ENCODE measurements at places on chromosomes 12 and 14.

DNA sequence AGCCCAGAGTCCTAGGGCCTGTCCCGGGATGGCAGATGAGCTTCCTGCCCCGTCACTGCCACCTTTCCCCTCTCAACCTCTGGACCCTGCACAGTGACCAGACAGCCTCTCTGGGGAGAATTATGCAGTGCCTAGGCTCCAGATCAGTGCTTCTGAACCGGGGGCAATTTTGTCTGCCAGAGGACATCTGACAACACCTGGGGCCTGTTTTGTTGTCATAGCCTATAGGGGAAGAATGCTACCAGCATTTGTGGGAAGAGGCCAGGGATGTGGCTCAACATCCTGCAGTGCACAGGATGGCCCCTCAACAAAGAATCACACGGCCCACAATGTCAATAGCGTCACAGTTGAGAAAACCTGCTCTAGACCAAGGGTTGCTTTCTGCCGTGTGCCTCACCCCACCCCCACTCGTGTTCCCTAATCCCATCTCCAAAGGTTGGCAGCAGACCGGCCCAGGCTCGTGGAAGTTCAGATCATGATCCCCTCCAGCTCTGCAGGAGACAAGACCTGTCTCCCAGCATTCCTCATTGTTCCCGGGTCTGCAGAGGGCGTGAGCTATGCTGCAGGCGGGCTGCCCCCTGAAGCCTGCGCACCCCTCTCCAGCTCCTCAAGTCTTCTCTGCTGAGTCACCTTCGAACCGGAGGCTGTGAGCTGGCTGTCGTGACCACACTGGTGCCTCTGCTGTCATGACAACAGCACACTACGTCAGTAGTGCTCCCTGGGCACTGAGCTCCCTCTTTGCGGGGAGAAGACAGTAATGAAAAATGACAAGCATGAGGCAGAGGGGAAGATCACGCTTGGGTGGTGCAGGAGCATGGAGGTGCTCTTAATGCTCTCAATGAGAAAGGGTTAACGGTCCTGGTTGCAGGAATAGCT lies 2.0 kb upstream of the GAPDH start:
- no peak for DNase-seq

- DNase-seq: no peak
These were observed 466.9 kb downstream of the BCAT1 start for GRCh38 chr12:24482044-24482443.

GRCh38 chr14:104524726-104525125 lies 54.8 kb upstream of the C14orf180 start:
- no peak for DNase-seq

DNA sequence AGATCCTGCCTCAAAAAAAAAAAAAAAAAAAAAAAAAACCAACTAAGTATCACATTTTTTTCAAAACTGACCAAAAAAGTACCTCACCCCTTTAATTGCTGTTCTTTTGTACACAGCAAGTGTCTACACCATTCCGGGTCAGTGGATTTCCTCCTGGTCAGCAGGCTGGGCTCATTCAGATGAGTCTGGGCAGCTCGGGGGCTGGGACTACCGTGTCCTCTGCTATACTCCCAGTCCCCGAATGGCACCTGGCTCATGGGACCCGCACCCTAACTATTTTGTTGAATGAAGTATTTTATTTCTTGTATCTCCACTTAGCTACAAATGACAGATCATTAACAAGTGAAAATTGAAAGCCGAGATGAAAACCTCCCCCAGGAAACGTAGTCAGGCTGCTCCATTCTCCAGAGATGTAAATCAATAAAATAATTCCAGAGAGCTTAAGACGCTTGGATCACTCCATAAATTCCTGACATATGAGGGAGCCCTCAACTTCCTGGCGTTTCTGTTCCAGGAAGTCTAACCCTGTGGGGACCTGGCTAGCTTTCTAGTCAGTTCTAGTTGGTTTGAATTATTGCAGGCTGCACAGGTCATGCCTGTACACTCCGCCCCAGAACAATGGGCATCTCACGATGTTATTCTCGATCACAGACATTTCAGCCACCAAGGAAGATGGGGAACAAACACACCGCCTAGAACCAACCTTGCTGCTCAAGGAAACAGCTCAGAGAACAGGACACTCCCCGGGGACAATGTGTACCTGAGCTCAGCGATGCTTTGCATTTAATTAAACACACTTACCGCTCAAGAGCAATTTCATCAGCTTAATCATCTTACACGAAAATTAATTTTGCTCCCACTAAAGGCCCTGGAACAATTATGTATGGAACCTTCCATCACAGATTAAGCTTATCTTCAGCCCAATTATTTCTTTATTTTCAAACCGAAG lies 76.3 kb downstream of the RIMBP2 start:
- peak; percentile 66 for DNase-seq

- no peak for DNase-seq
These were observed 4.6 kb downstream of the IFI27L2 start for GRCh38 chr14:94124582-94125377.

- DNase-seq: no peak
These were observed 9.1 kb downstream of the VWF start for GRCh38 chr12:6115389-6115788.

DNA sequence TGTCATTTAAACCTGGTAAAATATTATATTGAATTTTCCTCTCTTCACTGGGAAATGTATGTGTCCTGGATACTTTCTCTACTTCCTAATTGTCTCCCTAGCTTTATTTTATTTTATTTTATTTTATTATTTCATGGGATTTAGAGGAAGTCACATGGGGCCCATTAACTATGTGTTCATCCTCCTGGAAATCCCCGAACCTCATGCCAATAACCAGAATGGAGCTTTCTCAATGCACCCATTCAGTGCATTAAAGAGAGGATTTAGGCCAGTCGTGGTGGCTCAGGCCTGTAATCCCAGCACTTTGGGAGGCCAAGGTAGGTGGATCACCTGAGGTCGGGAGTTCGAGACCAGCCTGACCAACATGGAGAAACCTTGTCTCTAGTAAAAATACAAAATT lies 1.3 kb upstream of the RPGRIP1 start:
- DNase-seq: no peak

- DNase-seq: no peak
These were observed 189.5 kb downstream of the TTC8 start for GRCh38 chr14:89013698-89014568.

- DNase-seq: no peak
These were observed 84.1 kb upstream of the OVCH1 start for GRCh38 chr12:29581631-29582030.

- DNase-seq: no peak
These were observed 9.3 kb upstream of the ITGA5 start for GRCh38 chr12:54428050-54429013.

DNA sequence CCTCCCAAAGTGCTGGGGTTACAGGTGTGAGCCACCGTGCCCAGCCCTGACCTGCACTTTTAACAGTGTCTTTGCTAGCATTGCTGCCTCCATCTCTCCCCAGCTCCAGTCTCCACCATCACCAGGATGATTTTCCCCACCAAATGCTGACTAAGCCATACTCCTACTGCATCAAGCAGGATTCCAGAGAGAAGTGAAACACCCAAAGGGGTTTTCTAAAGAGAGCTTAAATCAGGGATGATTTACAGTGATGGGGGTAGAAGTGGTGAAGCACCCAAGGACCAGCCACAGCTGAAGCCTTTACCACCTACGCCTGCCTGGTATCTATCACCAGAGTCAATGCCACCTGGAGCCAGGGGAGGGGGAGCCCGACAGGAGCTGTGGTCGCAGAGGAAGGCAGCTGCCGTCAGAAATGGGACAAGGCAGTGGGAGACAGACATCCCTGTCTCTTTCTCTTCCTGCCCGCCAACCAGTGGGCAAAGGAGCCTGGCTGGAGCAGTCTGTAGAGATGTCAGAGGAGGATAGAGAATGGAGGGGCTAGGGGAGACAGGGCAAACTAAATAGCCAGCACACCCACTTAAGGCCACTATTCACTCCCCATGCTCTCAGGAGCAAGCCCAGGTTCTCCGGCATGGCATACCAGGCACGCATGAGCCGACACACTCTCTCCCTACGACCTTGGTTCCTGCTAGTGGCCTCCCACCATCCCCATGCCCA lies 22.4 kb upstream of the CD9 start:
- DNase-seq: no peak

DNA sequence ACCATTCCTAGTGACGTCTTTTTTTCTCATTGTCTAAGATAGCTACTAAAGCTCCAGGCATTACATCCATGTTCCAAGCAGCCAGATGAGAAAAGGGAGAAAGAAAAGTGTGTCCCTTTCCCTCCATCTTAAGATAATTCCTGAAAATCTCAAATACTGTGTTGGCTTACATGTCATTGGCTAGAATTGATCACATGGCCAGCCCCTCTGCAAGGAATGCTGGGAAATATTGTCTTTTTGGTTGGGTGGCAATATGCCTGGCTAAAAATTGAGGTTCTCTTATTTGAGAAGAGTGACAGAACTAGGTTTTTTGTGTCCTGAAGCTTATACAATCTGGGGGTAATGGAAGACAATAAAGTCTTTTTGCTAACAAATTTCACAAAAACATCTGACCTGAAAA lies 264.3 kb downstream of the RPAP3 start:
- no peak for DNase-seq

- DNase-seq: no peak
These were observed 15.0 kb downstream of the TCP11L2 start for GRCh38 chr12:106317406-106318082.

DNA sequence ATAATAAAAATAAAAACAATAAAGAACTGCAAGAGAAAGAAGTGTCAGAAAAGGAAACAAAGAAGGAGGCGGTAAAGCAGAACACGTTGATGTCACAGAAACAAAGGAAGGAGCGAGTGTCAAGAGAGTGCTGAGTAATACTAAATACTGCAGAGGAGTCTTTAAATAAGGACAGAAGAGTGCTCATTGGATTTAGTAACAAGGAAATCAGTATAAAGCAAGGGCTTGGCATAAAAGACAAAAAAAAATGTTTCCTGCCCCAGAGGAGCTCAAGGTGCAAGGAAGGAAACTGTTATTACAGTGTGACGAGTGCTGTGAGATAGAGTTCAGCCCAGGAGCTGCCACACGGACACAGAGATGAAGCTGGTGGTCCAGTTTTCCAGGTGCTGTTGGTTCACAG lies 8.4 kb upstream of the TUBA1A start:
- no peak for DNase-seq

GRCh38 chr14:33375786-33376185 lies 437.1 kb downstream of the NPAS3 start:
- DNase-seq: no peak

DNA sequence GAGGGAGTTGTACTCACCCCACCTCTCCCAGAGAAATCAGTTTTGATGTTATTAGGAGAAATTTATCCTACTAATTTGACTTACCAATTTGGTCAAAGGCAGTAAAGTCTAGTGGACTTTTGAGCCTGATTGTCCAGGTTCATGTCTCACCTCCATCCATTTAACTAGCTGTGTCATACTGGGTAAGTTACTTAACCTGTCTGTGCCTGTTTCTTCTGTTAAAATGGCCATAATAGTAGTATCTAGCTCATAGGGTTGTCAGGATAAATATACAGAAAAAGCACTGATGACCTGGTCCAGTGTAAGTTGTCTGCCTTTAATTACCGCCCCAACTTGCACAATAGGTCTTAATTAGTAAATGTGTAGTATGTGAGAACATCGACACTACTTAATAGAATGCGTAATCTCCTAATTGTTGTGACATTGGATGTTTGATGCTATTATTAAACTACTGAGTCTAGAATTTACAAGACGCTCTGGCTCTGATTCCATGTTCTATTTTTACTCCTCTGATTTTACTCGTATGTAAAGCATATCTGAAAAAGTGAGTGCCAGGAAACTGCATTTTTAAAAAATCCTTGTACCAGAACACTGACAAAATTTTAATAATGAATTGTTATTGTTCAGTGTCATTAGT lies 1.5 kb downstream of the RAB21 start:
- no peak for DNase-seq

DNA sequence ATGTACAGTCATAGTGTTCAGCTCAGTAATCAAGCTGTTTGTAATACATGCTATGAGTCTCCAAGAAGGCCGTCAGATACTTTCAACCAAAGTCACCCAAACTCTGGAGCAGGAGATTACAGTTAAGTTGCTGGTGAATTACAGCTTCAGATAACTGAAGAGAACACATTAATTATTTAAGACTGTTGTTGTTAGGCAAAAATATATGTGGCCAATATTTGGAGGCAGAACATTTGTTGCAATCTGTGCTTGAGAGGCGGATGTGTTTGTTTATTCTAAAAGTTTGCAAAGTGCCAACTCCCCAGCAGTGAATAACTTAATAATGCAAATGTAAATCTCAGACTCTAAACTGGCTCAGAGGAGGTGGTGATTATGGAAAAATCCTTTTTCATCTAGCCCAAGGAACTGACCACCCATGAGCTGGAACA lies 300.7 kb upstream of the TBX3 start:
- no peak for DNase-seq

DNA sequence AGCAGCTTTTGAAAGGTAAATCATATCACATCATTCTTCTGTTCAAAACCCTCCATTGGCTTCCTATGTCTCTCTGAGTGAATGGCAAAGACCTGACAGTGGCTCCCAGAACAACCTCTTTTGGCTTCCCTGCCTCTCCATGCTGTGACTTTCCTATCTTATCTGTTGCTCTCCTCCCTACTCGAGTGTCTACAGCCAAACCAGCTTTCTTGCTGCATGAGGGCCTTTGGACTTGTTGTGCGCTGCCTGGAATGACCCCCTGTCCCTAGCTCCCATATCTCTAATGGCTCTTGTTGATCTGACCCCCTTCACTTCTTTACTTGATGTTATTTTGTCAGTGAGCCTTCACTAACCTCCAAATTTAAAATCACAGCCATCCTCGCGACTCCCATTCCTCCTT lies 2.5 kb downstream of the SYNE2 start:
- no peak for DNase-seq

- DNase-seq: no peak
These were observed 75.2 kb downstream of the PLEKHG3 start for GRCh38 chr14:64779472-64779871.

- no peak for DNase-seq
These were observed 74.8 kb downstream of the FLRT2 start for GRCh38 chr14:85604714-85605113.

GRCh38 chr14:99217066-99217955 lies 54.7 kb downstream of the BCL11B start:
- DNase-seq: no peak

DNA sequence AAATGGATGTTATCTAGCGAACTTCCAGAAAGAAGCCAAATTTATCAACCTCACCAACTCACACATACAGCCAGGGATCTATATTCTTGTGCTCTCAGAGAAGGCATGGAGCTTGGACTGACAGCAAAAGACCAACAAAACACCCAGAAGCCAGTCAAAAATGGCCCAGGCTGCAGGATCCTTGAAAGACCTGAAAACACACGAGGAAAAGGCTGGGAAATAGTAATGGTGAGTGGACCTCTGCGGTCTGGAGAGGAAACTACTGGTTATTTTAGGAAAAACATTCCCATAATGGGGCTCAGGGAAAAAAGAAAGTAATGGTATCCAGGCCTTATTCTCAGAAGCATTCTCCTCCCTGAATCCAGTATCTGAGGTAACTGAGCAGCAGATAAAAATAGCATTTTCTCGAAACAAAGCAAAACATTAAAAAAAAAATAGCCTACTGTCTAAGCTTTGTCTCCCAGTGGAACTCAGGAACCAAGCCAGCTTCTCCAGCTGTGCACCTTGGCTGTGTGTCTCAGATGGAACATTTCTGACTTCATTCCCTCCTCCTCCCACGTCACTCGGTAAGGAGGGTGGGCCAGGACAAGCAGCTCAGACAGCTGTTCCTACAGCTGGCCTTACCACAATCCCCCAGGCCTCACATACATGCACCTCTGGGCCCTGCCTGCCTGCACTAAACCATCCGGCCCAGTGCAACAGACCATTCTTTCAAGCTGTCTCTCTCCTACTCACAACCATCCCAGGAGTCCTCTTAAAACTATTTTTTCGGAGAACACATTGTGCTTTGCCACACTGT lies 249.9 kb downstream of the DAD1 start:
- DNase-seq: no peak

- no peak for DNase-seq
These were observed 496.3 kb downstream of the NELL2 start for GRCh38 chr12:44379831-44380230.

Data from D721Med (cell line).